ENCODE measurements at places on chromosomes 12 and 14.

DNA sequence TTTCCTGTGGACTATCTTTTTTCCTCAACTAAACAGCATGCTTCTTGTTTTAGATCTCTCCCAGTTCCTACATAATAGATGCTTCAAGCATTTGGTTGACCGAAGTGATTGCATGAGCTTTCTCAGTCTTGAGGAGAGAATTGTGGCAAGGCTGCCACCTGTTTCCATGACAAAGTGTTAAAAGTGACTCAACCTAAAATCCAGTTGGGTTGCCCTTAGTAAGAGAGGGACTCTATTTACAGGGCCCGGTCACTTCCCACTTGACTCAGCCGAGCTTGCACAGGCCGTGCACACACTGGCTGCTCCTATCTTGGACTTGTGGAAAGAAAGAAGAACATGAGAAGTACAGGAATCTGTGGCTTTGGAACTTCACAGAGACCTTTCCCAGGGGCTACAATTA lies 2.1 kb upstream of the B4GALNT3 start:
- no peak for DNase-seq

DNA sequence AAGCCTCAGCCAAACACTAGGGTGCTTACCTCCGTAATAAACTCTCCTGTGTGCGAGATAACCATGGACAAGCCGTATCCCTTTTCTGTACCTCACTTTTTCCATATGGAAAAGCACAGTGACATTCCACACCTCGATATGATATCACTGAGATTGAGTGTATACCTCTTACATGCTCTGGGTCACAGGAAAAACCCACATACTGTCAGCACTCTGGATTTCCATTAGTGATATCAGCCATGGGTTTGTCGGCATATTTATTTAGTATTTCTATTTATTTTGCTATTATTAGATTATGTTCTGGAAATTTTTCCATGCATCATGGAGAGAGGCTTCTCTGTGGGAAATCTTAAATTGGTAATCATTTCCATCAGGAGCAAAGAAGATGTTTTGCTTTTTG lies 28.0 kb upstream of the DAAM1 start:
- DNase-seq = no peak

DNA sequence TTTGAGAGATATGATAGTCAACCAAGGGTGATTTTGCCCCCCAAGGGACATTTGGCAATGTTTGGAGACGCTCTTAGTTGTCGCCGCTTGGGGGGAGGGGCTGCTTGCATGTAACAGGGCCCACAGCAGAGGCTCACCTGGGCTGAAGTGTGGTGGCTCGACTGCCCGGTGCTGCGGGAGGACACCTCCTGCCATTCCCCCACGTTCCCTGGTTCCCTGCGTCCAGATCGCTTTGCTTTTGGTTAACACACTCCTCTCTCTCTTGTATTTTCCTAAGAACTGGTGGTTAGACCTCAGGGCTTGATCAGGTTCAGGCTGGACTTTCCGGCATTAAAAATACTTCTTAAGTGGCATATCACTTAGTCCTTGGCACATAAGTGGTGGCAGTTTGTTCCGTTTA lies 18.9 kb downstream of the PPP2R5C start:
- no peak for DNase-seq

- DNase-seq = no peak
Observed at GRCh38 chr14:71574976-71575375, 357.3 kb upstream of the RGS6 start.

DNA sequence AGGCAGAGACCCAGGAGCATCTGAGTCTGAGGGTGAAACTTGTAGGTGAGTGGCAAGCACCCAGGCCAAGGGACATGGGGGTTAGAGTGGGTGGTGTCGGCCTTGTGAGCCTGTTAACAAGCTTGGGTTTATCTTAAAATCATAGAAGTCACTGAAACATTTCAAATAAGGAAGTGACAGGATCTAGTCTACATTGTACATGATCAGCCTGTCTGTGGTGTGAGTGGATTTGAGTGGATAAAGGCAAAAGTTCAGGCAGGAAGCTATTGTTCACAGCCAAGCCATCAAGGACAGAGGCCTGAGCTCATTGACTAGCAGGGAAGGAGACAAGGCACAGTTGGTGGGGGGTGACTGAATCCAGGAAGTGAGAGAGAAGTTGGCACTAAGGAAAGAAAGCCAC lies 59.3 kb upstream of the FKBP4 start:
- DNase-seq = no peak

DNA sequence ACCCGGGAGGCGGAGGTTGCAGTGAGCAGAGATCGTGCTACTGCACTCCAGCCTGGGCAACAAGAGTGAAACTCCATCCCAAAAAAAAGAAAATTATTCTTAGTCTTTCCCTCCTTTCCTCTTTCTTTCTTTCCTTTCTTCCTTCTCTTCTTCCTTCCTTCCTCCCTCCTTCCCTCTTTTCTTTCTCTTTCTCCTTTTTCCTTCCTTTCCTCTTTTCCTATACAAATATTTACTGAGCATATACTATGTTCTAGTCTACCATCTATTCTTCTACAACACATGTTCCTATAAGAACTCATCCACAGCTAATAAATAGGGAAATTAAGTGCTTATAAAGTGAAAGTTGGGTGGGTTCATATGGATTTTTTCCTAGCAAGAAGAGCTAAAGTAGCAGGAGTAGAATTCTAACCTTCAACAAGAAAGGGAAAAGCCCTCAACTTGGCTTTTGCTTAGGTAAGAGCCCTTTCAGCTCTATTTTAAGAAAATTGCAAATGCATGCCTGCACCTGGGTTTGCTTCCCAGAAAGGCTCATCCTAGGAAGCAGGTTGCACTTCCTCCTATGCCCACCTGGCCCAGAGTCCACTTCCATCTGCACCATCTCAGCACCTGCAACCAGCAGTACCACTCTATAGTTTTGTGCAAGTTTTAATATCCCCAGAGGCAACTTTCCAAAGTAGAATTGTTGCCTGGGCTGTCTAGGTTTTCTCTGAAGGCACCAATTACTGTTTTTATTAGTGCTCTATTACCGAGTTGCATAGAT lies 122.0 kb upstream of the CCND2 start:
- no peak for DNase-seq

DNA sequence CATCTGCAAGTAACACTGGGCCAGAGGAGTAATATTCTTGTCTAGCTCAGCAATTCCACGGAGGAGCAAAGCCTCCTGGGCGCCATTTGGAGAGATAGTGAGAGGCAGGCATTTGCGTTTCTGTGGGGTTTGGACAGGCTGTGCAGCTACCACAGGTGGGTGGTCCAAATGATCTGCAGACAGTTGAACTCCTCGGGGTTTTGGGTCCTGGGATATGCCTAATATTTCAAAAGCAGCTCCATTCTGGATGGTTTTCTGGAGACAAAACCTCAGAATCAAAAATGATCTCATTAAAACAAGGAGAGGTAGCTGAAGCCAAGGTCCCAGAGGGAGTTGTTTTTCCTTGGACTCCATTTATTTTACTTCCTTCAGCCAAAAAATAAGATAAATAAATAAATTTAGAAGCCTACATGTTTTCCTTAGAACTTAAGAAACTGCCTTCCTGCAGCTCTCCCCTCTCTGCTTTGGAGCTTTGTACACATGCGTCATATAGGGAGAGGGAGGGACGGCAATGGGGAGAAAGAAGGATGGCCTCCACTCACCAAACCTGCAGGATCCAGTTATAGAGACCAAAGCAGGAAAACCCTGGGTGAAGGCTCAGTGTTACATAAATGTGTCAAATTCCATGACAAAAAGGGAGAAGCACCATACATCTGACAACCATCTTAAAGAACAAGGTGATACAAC lies 227.3 kb upstream of the DAAM1 start:
- DNase-seq = no peak

- DNase-seq = no peak
Observed at GRCh38 chr12:105418821-105419291, 88.4 kb downstream of the C12orf75 start.

- DNase-seq = no peak
Observed at GRCh38 chr12:128671528-128672042, 152.2 kb downstream of the SLC15A4 start.

DNA sequence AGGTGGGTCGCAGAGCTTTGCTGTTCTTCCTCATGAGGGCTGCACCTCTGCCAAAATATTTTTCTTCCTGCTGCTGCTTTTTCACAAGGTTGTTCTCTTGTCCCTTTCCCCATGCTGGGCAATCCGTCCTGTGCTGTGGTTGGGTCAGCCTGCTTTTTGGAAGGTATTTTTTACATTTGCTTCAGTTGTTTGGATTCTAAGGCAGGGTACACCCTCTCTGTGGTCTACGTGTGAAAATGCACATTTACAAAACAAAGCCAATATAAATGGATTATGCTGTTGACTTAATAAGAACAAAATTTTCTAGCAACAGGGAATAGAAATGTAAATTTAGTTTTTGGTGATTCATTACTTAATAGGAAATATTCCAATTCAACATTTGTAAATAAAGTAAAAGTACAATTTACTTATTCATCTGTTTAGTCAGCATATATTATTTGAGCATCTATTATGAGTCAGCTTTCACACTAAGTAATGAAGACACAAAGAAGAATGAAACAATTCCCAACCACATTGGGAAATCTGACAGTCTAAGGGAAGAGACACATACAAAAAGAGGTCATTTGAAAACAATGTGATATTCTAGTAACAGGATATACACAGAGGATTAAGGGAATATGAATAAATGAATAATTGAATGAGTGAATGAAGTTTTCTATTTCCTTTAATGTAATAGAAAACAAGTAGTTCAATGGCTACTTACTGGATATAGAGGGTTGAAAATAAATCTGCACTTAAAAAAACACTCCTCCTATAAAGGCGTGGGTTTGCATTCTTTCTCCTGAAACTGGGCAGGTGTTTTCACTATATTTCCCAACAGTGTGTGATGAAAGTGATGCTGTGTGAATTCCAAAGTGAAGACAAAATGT lies 94.6 kb upstream of the PRICKLE1 start:
- DNase-seq = no peak

DNA sequence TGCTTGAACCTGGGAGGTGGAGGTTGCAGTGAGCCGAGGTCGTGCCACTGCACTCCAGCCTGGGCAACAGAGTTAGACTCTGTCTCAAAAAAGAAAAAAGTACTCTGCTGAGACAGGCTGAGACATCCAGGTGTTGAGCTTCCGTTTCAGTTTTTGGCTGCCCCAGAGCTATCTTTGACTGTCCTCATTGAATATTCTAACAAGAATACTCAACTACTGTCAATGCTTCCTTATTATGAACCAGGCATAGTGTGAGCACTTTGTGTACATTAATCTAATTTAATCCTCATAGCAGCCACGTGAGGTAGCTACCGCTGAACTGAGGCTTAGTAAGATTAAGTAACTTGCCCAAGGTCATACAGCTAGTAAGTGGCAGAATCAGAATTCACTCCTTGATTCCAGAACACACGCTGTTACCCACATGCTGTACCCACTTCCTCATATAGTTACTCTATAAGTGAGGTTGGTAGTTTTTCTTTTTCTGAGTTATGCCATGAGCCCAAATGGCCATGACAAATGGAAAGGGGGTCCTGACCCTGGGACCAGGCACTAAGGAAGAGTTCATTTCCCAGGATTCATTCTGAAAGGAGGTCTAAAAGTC lies 11.3 kb downstream of the ALDH1L2 start:
- no peak for DNase-seq

GRCh38 chr12:50246873-50247612 lies 36.3 kb downstream of the LIMA1 start:
- DNase-seq = no peak

DNA sequence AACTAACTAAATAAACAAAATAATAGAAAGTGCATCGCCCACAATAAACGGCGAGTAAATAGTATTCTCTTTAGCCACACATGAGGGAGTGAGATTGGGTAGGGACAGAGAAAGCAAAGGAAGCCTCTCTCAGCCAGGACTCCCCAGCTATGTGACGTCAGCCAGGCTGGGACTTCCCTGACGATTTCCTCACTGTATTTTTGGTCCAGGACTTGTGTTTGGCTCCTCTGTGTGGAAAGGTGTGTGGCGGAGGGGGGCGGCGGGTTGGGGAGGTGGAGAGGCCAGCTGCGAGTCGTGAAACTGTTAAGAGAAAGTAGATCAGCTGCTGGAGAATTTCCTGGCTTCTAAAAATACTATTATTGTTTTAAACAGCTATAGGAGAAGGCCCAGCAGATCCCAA lies 1124.6 kb downstream of the AACS start:
- no peak for DNase-seq

- DNase-seq = no peak
Observed at GRCh38 chr14:81550001-81550637, 16.5 kb upstream of the SEL1L start.

GRCh38 chr14:32426028-32426427 lies 96.9 kb downstream of the AKAP6 start:
- no peak for DNase-seq

DNA sequence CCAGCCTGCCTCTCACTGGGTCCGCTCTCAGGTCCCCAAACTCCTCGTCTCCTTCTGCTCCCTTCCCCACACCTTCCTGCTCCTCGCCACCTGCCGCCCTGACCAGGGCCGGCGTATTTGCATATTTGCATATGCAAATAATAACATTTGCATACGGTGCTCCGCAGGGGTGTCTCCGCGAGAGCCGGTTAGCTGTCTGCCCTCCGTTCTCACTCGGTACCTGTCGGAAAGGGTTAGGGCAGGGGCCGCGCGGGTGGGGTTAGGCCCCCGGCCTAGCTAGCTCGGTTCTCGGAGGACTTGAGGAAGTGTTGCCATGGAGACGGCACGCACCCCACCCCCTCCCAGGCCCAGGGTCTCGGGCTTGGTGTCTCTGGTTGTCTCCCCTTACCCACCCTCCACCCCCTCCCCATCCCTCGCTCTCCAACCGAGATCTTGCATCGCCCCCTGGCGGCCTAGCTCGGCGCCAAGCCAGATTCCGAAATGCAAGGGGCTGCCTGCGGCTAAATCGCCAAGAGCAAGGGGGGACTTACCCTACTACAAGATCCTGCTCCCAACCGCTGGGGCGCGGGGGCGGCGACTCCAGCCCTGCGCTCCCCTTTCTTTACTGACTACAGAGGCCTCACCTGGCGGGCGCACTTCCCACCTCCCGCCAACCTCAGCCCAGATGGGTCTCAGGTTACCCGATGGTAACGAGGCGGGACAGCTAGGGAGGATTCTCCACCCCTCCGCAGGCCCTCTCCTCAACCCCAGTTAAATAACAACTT lies 8.1 kb downstream of the STAC3 start:
- no peak for DNase-seq

DNA sequence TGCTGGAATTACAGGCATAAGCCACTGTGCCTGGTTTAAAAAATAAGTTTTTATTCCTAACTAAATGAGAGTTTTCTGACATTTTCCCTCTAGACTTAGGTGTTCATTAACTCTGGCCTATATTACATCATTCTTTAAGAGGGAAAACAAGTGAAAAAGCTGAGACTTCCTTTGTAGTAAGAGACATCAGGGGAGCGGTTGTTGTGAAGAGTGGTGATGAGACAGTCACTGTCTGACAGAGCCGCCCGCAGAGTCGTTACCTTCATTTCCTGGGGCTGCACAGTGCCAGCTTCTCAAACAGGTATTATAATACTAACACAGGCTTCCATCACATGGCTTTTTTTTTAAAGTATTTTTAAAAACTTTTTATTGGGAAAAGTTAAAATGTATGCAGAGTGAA lies 19.7 kb upstream of the TDRD9 start:
- no peak for DNase-seq

GRCh38 chr12:123354600-123354999 lies 10.0 kb downstream of the SBNO1 start:
- DNase-seq = no peak

- no peak for DNase-seq
Observed at GRCh38 chr12:83042441-83043200, 355.9 kb downstream of the TMTC2 start.

Measured in cortex of kidney (tissue), 1 donor.